ENCODE measurements at places on chromosomes 16 and 17.

DNA sequence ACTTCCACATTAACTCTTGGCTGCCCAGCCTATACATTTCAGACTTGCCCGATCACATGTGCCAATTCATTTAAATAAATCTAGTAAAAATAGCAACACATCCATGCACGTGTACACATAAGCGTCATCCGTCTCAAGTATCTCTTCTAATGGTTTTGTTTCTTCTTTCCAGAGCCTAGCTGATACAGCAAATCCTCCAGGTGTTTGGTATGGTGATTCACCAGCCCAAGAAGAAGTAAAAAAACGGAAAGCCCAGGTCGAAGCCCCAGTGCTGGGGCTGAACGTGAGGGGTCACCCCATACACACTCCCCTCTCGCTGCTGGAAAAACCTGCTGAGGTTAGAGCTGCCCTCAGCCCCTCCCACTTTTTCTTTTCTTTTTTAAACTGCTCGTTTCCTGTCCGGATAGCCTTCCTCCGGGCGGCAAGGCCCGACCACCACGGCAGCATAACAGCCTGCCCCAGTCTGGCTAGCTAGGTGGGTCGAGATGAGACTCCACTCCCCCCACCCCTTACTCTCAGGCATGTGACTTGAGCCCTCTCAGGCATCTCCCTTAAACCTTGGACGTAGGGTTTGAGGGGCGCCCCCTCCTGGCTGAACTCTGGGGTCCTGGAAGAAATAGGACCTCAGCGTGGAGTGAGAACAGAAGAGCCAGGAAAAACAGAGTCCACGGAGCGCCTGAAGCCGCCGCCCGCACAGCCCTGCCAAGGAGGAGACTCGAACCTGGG, 13.9 kb upstream of the OR1F1 start:
- DNase-seq, result peak; percentile 69

GRCh38 chr17:40480501-40481003, 20.9 kb downstream of the TNS4 start:
- peak; percentile 87 for DNase-seq

- no peak for DNase-seq
Measured at GRCh38 chr16:54027062-54027461, 259.5 kb downstream of the IRX3 start.

DNA sequence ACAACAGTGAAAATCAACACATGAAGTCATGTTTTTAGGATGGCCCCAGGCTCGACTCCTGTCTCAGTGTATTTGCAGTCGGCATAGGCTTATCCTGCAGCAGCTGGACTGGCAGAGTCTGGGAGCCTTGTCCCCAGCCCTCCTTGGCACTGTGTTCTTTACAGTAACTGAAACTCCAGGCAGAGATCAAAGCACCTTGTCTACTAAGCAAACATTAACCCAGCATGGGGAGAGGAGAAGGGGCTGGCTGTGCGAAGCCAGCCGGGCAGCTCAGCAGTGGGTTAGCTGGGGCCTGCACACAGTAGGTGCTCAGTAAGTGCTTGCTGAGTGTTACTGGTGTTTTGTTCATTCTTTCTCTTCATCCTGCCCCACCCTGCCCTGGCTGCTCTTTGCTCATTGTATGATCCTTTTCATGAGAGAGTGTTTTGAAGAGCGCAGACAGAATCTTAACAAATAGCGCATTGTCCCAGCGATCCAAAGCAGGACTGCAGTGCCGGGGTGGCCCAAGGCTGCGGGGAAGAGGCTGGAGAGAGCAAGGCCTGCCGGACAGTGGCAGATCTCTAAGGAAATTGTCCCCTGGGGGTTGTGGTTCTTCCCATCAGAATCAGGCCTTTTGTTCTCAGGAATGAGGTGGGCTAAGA, 23.5 kb upstream of the ITGB4 start:
- no peak for DNase-seq

DNA sequence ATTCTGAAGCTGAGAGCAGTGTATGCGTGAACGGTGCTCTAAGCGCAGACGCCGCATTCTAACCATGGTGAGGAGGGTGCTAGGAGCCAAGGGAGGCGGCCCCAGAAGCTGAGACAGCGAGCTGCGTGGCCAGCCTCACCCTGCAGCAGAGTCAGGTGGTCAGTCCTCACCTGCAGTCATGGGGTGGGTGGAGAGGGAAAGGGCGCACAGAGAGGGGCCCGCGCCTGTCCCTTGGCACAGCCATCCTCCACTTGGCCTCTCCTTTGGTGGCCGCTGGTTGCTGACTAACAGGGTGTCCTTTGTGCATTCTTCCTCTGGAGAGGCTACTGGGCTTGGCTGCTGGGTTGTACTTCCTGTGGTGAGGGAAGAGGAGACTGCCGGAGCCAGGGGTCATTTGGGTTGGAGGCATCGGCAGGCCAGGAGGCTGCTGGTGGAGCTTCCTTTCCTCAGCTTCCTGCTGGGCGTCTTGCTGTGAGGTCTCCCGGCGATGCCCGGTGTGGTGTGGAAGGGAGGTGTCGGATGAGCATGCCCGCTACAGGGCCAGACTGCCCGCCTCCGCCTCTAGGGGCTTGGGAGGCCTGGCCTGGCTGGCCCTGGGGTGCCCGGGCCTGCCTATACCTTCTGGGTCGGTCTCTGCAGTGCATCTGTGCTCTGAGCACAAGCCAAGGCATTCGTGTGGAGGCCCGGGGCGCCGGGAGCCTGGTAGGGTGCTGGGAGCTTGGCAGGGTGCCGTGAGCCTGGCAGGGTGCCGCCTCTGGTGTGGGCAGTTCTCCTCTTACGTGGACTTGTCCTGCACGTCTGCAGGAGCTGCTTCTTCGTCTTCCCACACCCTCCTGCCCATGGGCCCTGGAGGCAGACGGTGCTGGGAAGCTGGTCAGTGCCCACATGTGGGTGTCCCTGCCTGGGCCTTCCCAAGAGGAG, 17.4 kb downstream of the RNF213 start:
- DNase-seq, result no peak
